ENCODE measurements at places on chromosomes 5 and 9. TPM values are rescaled to one million over a fixed set of nuclear protein-coding genes. Genes with fewer than 3 reads are reported as not detected.

The SELENOP gene
- 305 TPM for total RNA-seq

DNA sequence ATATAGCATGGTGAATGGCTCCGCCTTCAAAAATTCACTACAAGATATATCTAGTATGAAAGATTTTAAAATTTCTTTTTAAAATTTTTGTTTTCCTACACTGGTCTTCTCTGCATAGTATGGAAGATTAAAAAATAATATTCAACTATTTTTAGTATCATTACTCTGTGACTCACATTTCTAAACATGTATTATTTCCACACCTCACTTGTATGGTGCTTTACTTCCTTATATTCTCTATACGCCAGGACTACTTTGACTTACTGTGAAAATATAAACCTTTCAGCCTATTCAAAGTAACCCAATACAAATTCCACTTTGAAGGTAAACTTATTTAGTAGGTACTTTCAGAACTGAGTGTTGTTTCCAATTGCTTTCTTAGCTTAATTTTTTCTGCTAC, 26.8 kb upstream of the TXNDC8 start:
- H3K4me3 ChIP-seq = no peak overlapping the region
- H3K36me3 ChIP-seq = no peaks in the 10 kb centered on the region
- DNase-seq = no peak
- no peak overlapping the region for H3K27ac ChIP-seq

DNA sequence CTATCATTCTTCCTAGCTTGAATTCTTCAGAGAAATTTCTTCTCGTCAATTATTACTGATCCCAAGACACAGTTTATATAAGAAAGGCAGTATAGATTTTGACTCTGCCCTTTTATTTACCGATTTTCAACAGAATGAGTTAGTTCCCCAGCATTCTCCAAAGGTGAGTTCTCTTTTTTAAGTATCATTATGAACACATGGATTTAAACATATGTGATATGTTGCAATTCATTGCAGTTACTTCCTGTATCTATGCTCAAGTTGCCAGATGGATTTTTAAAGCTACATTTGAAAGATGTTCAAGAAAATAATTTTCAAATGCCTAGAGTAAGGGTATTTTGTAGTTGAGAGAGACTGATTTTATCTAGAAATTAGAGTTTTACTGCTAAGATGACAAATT, 8.4 kb downstream of the WDR41 start:
- no peaks in the 10 kb centered on the region for H3K4me1 ChIP-seq
- no peak overlapping the region for H3K4me3 ChIP-seq
- no peak for DNase-seq
- no peaks in the 10 kb centered on the region for H3K36me3 ChIP-seq
- H3K27ac ChIP-seq = no peak overlapping the region
- H3K27me3 ChIP-seq = no peaks in the 10 kb centered on the region

DNA sequence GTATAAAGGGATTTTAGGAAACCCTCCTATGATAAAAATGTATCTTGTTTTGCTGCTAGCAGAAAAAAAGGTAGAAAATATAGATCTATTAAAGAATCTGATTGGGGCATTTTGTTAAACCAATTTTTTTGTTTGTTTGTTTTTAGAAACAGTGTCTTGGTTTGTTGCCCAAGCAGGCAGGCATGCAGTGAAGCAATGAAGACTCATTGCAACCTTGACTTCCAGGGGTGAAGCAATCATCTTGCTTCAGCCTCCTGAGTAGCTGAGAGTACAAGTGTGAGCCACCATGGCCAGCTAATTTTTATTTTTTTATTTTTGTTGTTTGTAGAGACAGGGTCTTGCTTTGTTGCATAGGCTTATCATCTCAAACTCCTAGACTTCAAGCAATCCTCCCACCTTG, 755.8 kb upstream of the EDIL3 start:
- H3K27me3 ChIP-seq = no peaks in the 10 kb centered on the region
- DNase-seq = no peak

- H3K27ac ChIP-seq = no peak overlapping the region
- DNase-seq = no peak
- no peak overlapping the region for H3K4me3 ChIP-seq
- no peaks in the 10 kb centered on the region for H3K36me3 ChIP-seq
- no peaks in the 10 kb centered on the region for H3K27me3 ChIP-seq
- H3K4me1 ChIP-seq = no peaks in the 10 kb centered on the region
Observed at GRCh38 chr5:127758766-127759283, 55.6 kb downstream of the CCDC192 start.

- no peak within 1 kb of the TSS for H3K27ac ChIP-seq
- no peak within 1 kb of the TSS for H3K4me3 ChIP-seq
- H3K4me1 ChIP-seq = no peaks in the 10 kb centered on the region
Observed at GRCh38 chr9:133635533-133636531, at the start of gene DBH. TSS of gene DBH (plus strand) at chr9:133636363. CDS start at chr9:133636372, 9 bp downstream.

All from kidney (tissue), 22 donors.